ENCODE measurements at places on chromosomes 12 and 14. TPM values are rescaled to one million over a fixed set of nuclear protein-coding genes. Genes with fewer than 3 reads are reported as not detected.

- H3K27me3 ChIP-seq = no peaks in the 10 kb centered on the region
- DNase-seq = no peak
- H3K4me1 ChIP-seq = peaks cover 10% of the 10 kb centered on the region
- H3K27ac ChIP-seq = no peak overlapping the region
- no peaks in the 10 kb centered on the region for H3K36me3 ChIP-seq
Measured at GRCh38 chr12:95940514-95940913, 1.9 kb downstream of the CCDC38 start.

- no peak for DNase-seq
- no peaks in the 10 kb centered on the region for H3K27me3 ChIP-seq
- no peak overlapping the region for H3K4me3 ChIP-seq
Measured at GRCh38 chr12:104291867-104292524, 11.5 kb upstream of the EID3 start.

- DNase-seq = no peak
- H3K27ac ChIP-seq = no peak overlapping the region
- H3K36me3 ChIP-seq = no peaks in the 10 kb centered on the region
- no peak overlapping the region for H3K4me3 ChIP-seq
- H3K27me3 ChIP-seq = no peaks in the 10 kb centered on the region
Measured at GRCh38 chr12:90519285-90519684, 435.7 kb downstream of the CCER1 start.

DNA sequence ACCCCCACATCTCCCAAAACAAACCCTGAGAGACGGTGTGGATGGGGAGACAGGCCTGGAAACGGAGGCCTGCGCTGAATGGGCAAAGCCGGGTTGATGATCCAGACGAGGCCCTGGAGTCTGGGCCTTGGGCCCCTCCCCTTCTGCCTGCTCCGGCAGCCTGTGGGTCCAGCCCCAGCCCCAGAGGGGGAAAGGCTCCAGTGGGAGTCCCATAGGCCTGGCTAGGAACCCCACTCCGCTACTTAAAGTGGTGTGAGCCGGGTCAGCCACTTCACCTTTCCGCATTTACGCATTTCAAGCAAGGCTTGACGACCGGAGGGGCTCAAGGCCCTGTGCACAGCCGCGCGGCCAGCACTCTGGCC is 695 bp upstream of the TNFAIP2 start:
- H3K27me3 ChIP-seq = no peaks in the 10 kb centered on the region
- DNase-seq = no peak
- peaks cover 69% of the 10 kb centered on the region for H3K4me1 ChIP-seq
- H3K36me3 ChIP-seq = no peaks in the 10 kb centered on the region
- H3K4me3 ChIP-seq = no peak overlapping the region

- peaks cover 39% of the 10 kb centered on the region for H3K4me1 ChIP-seq
- no peaks in the 10 kb centered on the region for H3K36me3 ChIP-seq
- H3K27me3 ChIP-seq = no peaks in the 10 kb centered on the region
- H3K27ac ChIP-seq = peak overlapping the region; percentile 4
- no peak overlapping the region for H3K4me3 ChIP-seq
- DNase-seq = no peak
Measured at GRCh38 chr14:100436745-100437406, 113.7 kb downstream of the SLC25A47 start.

- no peaks in the 10 kb centered on the region for H3K36me3 ChIP-seq
- no peaks in the 10 kb centered on the region for H3K4me1 ChIP-seq
- H3K4me3 ChIP-seq = no peak overlapping the region
- no peaks in the 10 kb centered on the region for H3K27me3 ChIP-seq
- DNase-seq = no peak
- H3K27ac ChIP-seq = no peak overlapping the region
Measured at GRCh38 chr12:132312516-132312915, 16.9 kb downstream of the GALNT9 start.

DNA sequence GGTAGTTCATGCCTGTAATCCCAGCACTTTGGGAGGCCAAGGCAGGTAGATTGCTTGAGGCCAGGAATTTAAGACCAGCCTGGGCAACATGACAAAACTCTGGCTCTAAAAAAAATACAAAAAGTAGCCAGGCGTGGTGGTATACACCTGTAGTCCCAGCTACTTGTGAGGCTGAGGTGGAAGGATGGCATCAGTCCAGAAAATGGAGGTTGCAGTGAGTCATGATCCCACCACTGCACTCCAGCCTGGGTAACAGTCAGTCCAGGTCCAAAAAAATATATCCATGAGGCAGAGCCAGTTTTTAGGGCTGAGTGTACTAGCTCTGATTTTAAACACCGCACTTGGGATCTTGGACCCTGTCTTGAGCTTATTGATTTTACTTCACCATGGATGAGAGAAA is 30.6 kb upstream of the FICD start:
- H3K4me1 ChIP-seq = no peaks in the 10 kb centered on the region
- no peaks in the 10 kb centered on the region for H3K36me3 ChIP-seq
- no peak for DNase-seq
- H3K27me3 ChIP-seq = no peaks in the 10 kb centered on the region
- H3K27ac ChIP-seq = no peak overlapping the region

DNA sequence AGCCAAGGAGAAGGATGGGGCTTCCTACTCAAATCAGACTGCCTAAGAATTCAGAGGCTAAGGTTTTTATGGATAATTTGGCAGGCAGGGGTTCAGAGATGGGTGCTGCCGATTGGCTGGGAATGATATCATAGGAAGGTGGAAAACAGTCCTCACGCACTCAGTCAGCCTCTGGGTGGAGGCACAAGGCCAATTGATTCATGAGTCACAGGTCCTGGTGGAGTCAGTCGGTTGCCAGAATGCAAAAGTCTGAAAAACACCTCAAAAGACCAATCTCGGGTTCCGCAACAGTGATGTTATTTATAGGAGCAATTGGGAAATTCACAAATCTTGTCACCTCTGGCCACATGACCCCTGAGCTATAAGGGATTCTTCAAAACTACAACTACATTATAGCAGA is 105.5 kb downstream of the GXYLT1 start:
- no peak overlapping the region for H3K4me3 ChIP-seq
- no peaks in the 10 kb centered on the region for H3K4me1 ChIP-seq
- no peaks in the 10 kb centered on the region for H3K36me3 ChIP-seq
- H3K27ac ChIP-seq = no peak overlapping the region
- H3K27me3 ChIP-seq = no peaks in the 10 kb centered on the region

DNA sequence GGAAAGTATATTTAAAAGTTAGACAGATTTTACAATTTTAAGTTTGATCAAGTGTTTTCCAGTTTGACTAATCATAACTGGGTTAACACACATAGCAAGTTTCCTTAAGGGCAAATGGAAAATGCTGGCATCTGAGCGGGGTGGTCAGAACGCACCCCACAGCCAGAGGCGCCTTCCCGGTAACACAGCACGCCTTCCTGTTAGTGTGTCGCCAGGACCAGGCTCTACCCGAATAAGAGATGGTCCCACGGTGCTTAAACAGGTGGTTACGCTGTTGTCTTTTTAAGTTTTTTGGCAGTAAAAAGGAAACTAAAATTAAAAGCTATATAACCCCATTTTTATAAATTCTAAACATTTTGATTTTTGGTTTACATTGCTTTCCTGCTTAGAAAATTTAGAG is 28.0 kb downstream of the BDKRB1 start:
- H3K4me1 ChIP-seq = peaks cover 13% of the 10 kb centered on the region
- H3K36me3 ChIP-seq = peaks cover 3% of the 10 kb centered on the region
- H3K27ac ChIP-seq = peak overlapping the region; percentile 74
- DNase-seq = no peak
- H3K27me3 ChIP-seq = no peaks in the 10 kb centered on the region

DNA sequence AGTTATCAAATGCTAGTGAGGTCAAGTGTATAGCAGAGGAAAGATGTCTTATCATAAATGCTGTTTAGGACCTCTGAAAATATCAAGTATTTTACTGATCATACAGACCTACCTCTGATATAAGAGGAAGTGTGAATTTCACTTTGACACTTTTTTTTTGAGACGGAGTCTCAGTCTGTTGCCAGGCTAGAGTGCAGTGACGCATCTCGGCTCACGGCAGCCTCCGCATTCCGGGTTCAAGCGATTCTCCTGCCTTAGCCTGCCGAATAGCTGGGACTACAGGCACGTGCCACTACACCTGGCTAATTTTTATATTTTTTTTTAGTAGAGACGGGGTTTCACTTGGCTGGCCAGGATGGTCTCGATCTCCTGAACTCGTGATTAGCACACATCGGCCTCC is 55.1 kb upstream of the PIK3C2G start:
- no peak overlapping the region for H3K27ac ChIP-seq
- H3K36me3 ChIP-seq = no peaks in the 10 kb centered on the region
- DNase-seq = no peak
- H3K27me3 ChIP-seq = no peaks in the 10 kb centered on the region

DNA sequence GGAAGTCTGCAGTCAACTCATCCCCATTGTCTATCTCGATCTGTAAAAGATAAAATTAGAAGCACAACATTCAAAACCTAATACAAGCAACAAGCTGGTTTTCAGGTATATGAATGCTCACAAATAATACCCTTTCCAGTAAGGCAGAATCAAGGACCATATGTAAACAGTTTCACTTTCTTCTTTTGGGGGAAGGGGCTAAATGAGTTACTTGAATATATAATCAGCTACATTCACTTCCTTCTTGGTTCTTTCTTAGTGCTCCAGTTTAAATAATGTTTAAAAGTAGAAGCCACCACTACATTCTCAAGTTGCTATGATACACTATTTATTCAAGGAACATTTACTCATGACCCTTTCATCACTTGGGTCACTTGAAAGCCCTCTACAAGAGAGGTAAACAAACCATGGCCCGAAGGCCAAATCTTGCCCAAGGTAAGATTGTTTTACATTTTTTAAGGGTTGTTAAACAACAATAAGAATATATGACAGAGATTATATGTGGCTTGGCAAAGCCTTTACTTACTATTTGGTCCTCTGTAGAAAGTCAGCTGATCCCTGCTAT is 10.3 kb downstream of the TWF1 start:
- H3K4me1 ChIP-seq = peaks cover 4% of the 10 kb centered on the region
- no peak for DNase-seq
- H3K36me3 ChIP-seq = peaks cover 8% of the 10 kb centered on the region
- H3K4me3 ChIP-seq = no peak overlapping the region
- no peaks in the 10 kb centered on the region for H3K27me3 ChIP-seq

DNA sequence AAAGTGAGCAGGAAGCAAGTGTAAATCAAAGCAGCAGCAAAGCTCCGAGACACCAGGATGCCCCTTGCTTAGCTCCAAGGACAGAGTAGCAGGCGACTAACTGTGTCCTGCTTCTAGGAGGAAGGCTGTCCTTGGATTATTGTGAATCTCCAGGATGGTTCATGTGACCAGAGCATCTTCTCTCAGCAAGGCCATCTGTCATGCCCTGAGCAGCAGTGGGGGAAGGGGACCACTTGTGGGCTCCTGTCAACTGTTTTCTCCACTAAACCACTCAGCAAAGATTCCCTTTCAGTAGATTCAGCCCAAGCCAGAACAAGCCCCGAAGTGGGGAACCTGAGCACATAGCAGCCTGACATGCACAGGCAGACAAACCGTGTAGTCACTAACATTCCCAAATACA is 19.4 kb downstream of the MAP3K9 start:
- no peaks in the 10 kb centered on the region for H3K27me3 ChIP-seq
- H3K4me1 ChIP-seq = peaks cover 6% of the 10 kb centered on the region
- no peaks in the 10 kb centered on the region for H3K36me3 ChIP-seq
- no peak overlapping the region for H3K4me3 ChIP-seq

DNA sequence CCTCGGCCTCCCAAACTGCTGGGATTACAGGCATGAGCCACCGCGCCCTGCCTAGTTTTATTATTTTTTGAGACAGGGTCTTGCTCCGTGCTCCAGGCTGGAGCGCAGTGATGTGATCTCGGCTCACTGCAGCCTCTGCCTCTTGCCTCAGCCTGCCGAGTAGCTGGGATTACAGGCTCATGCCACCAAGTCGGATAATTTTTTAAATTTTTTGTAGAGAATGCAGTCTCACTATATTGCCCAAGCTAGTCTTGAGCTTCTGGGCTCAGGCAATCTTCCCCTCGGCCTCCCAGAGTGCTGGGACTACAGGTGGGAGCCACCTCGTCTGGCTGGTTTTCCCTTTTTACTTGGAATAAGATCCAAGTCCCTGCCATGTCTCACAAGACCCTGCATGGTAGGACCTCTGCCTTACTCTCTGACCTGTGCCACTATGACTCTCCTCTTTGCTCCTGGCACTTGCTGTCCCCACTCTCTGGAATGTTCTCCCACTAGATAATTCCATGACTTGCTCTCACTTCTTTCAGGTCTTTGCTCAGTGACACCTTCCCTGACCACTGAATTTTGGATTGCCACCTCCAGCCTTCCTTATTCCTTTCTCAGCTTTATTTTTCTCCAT is 7.7 kb upstream of the RARG start:
- no peaks in the 10 kb centered on the region for H3K36me3 ChIP-seq
- no peak overlapping the region for H3K4me3 ChIP-seq
- no peak overlapping the region for H3K27ac ChIP-seq

DNA sequence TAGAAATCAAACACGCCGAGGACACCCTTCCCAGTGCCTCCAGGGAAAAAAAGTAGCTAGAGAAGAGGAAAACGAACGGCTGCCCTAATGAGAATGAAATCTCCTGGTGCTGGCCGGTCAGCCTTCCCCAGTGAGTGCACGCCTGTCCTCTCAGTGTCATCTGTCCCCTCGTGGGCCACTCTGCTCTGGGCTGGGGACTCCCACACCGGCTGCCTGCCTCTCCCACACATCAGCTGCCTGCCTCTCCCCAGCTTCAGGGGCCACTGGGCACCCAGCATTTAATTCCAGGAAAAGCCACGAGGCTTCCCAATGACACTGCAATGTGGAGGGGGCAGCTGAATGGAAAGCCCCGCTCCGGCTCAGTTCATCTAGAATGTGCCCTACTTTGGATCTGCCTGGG is 59.0 kb downstream of the CCDC85C start:
- DNase-seq = no peak
- no peaks in the 10 kb centered on the region for H3K36me3 ChIP-seq
- no peaks in the 10 kb centered on the region for H3K27me3 ChIP-seq
- peaks cover 25% of the 10 kb centered on the region for H3K4me1 ChIP-seq
- H3K27ac ChIP-seq = no peak overlapping the region
- H3K4me3 ChIP-seq = no peak overlapping the region

GRCh38 chr14:47044841-47045240 is 393.3 kb upstream of the RPL10L start:
- no peak for DNase-seq
- no peak overlapping the region for H3K4me3 ChIP-seq
- no peaks in the 10 kb centered on the region for H3K4me1 ChIP-seq
- no peaks in the 10 kb centered on the region for H3K36me3 ChIP-seq

Gene HVCN1
- total RNA-seq = 0.66 TPM

Gene EEF1AKMT3
- total RNA-seq = 11.2 TPM

Gene SPPL3
- total RNA-seq = 13.5 TPM

Gene HOXC6
- not detected for total RNA-seq

Gene SAMD4A
- 11.2 TPM for total RNA-seq

Gene DPF3
- 0.78 TPM for total RNA-seq

Gene BLTP3B
- total RNA-seq = 8.6 TPM

All from body of pancreas (tissue), 4 donors.